ENCODE measurements at places on chromosomes 5 and 9. TPM values are rescaled to one million over a fixed set of nuclear protein-coding genes. Genes with fewer than 3 reads are reported as not detected.

Gene DMRT3
- 11.8 TPM for total RNA-seq

Gene IFNK
- total RNA-seq, result not detected

- DNase-seq, result no peak
Observed at GRCh38 chr9:72207278-72207677, 58.0 kb downstream of the GDA start.

DNA sequence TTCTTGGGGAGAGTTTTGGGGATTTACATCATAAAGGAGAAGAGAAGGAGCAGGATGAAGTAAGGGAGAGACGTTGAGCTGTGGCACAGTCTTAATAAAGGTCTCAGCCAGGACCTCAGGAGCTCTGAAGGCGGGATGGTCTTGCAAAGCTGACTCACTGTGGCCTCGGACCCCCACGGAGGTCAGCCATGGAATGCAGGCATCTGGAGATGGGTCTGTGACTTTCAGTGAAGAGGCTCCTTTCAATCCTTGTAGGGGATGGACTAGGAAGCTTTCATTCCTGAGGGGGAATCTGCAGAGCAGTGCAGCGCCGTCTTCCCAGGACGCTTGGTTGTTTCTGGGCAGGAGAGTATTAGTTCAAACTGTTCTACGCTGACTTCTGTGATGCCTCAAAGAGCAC is 65.7 kb upstream of the BASP1 start:
- DNase-seq, result peak; percentile 24

DNA sequence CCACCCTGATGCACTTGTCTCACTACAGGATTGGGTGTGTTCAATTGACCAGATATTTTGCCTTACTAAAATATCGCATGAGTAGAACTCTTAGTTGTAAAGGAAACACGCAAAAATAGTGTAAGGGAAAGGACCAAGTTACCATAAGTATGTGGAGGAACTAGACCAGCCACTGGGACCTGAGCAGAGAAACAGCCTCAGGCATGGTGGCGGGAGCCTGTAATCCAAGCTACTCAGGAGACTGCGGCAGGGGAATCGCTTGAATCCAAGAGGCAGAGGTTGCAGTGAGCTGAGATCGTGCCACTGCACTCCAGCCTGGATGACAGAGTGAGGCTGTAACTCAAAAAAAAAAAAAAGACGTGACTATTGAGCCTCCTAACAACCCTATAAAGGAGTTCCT is 117.9 kb upstream of the SPATA31C2 start:
- DNase-seq, result no peak

DNA sequence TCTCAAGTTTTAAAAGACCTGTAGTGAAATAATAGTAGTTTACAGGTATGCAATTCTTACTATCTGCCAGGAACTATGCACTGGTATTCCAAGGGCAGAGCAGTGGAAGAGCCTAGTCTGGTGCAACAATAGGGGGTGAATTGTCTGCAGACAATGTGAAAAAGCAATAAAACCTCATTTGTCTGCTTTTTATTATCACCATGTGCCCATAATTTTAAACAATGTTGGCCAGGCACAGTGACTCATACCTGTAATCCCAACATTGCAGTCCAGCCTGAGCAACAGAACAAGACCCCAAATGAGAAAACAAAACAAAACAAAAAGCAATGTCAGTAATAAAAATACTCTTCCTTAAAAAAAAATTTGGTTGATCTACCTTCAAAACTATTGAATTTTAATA is 12.2 kb upstream of the SLC44A1 start:
- no peak for DNase-seq

GRCh38 chr9:112921549-112921948 is 30.9 kb upstream of the SLC46A2 start:
- peak; percentile 40 for DNase-seq

- no peak for DNase-seq
Observed at GRCh38 chr5:60372786-60373185, 327.2 kb downstream of the DEPDC1B start.

DNA sequence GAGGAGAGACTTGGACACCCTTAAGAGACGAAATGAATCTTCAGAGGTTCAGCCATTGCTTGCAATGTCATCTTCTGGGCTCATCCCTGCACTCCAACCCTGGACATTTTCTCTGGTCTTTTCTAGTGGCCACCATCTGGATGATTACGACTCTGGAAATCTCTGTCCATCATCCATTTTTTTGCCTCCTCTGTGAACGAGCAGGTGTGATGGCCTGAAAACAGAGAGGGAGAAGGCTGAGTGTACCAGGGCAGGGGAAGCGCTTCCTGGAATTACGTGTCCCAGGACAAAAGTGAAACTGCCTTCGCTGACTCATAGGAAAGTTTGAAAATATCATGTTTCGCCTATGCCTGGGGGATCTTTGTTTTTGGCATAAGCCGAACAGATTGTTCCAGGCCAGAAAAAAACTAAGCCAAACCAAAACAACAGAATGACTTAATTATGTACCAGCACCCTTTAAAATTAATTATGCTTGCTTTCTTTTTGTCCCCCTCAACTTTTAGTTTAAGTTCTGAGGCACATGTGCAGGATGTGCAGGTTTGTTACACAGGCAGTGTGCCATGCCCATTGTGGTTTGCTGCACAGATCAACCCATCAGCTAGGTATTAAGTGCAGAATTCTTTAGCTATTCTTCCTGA is 31.9 kb downstream of the ANKRD33B start:
- no peak for DNase-seq
